ENCODE measurements at places on chromosomes 13 and 19.

- DNase-seq, result peak; percentile 66
Measured at GRCh38 chr19:42191855-42192254, 25.6 kb downstream of the DEDD2 start.

GRCh38 chr19:28878862-28879566 lies 333.9 kb downstream of the UQCRFS1 start:
- DNase-seq, result peak; percentile 30

DNA sequence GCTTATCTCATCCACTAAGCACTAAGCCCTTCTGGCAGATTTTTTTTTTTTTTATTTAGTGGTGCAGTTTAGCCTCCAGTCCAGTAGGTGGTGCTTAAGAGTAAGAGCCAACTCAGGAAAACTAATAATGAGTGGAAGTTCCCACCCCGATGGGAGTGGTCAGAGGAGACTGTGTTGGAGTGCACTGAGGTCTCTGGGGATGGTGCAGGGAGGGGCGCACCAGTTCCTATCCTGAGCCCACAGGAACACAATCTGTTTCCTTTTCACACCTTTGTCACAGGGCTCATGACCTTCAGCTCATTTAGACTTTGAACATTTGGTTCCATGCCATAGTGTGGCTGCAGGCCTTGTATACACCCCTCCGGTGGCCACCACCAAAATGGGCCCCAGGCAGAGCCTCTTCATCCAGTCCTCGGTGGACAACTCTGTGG lies 367.4 kb downstream of the SPRY2 start:
- DNase-seq, result no peak

GRCh38 chr19:19487950-19488874 lies 27.1 kb downstream of the TSSK6 start:
- DNase-seq, result no peak

DNA sequence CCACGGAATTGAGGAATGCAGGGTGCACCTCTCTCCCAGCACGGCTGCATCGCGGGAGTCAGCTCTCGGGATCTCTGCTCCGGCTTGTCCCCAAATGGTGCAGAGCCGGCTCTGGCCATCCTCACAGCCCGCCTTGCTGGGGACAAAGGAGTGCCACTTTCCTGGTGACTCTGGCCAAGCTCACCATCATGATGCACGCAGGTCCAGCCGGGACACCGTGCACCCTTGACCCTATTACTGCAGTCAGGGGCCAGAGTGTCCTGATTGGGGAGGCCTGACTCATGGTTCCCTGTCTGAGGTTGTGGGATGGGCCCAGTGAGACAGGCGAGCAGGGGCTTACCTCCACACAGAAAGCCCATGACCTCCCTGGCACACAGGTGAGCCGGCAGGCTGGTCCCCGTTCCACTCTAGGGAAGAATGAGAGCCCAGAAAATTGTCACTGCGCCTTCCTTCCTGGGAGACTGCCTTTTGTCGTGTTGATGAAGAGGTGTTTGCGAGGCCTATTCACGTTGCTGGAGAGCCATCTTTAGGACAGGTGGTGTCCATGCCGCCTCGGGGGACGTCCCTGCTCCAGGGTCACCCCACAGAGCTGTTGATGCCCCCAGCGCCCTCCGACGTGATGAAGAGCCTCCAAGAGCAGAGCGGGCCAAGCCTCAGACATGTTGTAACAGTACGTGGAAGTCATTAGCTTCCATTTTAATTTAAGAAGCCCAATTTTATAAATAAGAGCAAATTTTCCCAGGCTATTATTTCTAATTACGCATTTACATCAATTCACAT lies 18.5 kb upstream of the VSTM2B start:
- DNase-seq, result no peak

DNA sequence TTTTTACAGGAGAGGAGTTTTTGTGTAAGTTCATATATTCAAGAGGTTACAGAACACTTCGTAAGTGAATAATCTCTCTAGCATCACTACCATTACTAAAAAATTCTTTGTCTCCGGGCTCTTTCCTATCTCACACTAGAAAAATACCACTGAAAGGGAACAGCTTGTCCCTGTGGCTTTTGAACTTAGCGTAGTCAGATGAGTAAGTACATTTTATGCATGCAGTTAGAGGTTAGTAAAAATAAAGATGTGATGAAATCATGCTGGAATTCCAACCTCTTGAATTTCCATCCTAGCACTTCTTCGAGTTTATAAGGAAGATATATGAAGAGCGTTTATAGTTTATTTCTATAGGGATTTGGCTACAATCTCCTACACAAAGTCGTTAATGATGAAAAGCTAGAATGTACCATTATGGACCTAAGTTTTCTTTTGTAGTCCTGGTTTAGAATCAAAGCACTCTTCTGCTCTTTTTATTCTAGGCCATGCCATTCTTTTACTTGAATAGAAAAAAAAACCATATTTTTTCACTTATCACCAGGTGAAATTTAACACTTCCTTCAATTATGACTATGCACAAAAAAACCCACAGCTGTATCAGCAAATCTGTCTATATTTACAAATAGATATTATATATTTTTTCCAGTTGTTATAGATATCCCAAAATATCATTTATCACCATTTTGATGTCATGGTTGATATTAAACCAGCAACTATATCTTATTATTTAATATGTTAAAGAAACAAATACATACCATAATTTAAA lies 139.9 kb upstream of the PCDH9 start:
- DNase-seq, result no peak

DNA sequence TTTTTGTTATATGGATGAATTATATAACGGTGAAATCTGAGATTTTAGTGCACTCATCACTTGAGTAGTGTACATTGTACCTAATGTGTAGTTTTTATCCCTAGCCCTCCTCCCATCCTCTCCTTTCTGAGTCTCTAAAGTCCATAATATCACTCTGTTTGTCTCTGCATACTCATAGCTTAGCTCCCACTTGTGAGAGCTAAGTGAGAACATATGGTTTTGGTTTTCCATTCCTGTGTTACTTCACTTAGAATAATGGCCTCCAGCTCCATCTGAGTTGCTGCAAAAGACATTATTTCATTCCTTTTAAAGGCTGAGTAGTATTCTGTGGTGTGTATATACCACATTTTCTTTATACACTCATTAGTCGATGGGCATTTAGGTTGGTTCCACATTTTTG lies 94.0 kb downstream of the SLC10A2 start:
- DNase-seq, result no peak

GRCh38 chr19:33715462-33715861 lies 81.2 kb upstream of the KCTD15 start:
- no peak for DNase-seq

- no peak for DNase-seq
Measured at GRCh38 chr19:42132030-42132628, at the start of gene POU2F2. TSS of gene POU2F2 (minus strand) at chr19:42132446. CDS start at chr19:42132411, 35 bp downstream.

- DNase-seq, result no peak
Measured at GRCh38 chr13:24165746-24166145, 5.2 kb downstream of the SPATA13 start.

- no peak for DNase-seq
Measured at GRCh38 chr19:34171539-34171876, 796 bp upstream of the LSM14A start.

- DNase-seq, result no peak
Measured at GRCh38 chr13:71863254-71863865, 3.6 kb downstream of the DACH1 start.

DNA sequence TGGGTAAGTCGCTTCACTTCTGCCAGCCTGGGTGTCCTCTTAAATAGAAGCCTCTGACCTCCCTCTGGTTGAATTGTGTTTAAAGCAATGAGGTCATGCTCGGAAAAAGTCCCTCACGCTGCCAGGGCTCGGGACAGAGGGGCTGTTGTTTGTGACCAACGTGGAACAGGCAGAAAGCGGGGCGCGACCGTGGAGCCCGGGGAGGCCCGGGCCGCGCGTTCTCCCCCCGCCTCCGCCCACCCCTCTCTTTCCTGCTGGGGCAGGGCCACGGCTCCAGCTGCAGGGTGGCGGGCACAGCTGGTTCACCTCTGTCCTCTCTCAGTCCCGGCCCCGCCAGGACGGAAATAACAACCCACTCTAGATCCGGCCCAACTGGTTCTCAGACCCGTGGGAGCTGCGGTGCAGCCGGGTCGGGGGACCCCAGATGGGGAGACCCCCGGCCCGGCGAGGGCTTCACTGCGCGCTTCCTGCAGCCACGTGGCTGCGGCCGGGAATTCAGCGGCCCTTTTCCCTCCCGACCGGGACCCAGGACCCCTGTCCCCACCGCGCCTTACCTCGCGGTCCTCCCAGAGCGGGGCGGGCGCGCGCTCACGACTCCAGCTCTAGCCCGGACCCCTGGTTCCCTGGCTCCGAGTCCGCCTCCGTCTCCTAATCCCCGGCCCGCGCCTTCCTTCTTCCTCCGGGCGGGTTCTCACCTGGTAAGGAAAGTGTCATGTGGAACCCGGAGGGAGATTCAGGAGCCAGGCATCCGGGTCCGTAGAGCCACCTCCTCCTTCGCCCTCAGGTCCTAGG lies 1.9 kb downstream of the CDC42EP5 start:
- no peak for DNase-seq

GRCh38 chr19:14337510-14337909 lies 43.7 kb upstream of the ADGRE5 start:
- DNase-seq, result peak; percentile 19

DNA sequence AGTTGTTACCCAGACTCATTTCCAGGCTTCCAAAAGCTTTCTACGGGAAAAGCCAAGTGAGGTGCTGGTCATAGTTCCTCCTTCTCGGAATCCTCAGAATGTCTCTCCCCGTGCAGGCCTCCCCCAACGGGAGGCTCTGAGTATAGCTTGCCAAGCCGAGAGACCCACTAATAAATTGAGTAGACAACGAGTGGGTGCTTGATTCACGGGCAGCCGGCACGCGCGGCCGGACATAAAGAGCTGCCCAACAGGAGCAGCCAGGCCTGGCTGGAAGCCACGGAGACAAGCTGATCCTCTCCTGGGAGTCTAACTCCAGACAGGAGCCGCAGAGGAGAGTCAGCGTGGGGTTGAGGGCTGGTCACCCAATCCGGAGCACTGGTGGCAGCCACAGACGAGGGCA lies 43.4 kb upstream of the MEDAG start:
- no peak for DNase-seq

- no peak for DNase-seq
Measured at GRCh38 chr19:56139847-56140582, 1.1 kb upstream of the ZNF444 start.

GRCh38 chr19:4991538-4991937 lies 22.6 kb downstream of the KDM4B start:
- DNase-seq, result no peak

DNA sequence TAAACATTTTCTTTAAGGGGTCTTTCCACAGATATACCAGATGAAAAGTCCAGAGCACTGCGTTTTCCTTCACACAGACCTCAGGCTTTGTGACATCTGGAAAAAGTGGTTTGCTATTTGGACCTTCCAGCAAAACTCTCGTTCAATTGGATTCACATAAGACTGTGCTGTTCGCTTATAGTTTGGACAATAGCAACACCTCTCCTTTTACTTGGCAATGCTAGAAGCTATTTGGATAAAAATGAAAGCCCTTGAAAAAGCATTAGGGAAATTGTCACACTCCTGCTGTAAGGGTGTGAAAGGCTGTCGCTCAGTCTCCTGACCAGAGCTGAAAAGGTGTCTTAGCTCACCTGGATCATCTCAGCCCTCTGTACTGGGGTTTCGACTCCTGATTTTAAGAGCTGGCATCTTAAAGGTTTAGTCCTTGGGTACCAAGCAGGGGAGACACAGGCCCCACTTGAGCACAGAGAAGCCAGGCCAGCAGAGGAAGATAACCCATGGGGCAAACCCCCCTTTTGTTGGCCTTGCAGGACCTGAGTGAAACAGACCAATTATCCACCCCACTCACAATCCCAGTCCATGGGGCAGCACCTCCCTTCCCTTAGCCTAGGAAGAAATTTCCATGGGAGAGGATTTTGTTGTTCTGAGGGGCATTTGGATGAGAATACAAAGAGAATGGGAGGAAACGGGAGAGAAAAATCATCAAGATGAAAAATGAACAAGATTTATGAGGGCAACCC lies 257.6 kb downstream of the DLEU7 start:
- DNase-seq, result no peak

GRCh38 chr13:45393941-45394570 lies 24.1 kb downstream of the SLC25A30 start:
- DNase-seq, result peak; percentile 57

DNA sequence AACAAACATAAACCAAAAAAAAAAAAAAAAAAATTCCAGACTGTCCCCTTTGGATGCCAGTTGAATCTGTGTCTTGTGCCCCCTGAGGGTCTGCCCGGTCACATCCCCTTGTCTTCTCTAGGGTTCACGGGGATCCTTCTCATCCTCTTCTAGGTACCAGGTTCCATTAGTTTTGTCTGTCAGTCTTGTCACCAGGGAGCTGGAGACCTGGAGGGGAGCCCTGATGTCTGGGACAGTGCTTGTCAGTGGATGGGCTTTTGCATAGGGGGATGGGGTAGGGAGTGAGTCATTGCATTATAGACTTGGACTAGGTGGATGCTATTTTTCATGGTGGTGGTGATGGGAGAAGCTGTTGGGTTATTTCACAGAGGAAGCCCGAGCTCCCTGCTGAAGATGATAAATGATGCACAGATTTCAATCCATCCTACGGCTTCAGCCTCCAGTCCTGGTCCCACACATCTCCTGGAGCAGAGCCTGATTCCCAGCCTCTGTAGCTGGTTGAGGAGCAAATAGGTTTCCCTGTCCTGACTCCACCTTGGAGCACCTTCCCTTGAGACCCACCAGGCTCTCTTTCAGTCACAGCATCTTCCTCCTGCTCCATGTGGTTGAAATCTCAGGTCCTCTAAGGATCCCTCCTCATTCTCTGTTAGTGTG lies 26.0 kb downstream of the WTIP start:
- no peak for DNase-seq

- DNase-seq, result no peak
Measured at GRCh38 chr19:13022111-13022858, 27.0 kb downstream of the NFIX start.

DNA sequence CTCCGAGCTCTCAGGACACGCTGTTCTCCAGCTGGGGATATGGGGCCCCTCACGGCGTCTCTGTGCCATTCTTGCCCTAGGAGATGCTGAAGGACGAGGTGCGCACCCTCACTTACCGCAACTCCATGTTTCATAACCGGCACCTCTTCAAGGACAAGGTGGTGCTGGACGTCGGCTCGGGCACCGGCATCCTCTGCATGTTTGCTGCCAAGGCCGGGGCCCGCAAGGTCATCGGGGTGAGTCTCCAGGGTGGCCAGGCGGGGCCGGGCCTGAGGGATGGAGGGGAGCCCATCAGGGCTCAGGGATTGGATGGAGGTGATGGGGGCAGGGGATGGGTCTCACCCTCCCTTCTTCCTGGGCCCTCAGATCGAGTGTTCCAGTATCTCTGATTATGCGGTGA lies 4.8 kb downstream of the PRMT1 start:
- no peak for DNase-seq

DNA sequence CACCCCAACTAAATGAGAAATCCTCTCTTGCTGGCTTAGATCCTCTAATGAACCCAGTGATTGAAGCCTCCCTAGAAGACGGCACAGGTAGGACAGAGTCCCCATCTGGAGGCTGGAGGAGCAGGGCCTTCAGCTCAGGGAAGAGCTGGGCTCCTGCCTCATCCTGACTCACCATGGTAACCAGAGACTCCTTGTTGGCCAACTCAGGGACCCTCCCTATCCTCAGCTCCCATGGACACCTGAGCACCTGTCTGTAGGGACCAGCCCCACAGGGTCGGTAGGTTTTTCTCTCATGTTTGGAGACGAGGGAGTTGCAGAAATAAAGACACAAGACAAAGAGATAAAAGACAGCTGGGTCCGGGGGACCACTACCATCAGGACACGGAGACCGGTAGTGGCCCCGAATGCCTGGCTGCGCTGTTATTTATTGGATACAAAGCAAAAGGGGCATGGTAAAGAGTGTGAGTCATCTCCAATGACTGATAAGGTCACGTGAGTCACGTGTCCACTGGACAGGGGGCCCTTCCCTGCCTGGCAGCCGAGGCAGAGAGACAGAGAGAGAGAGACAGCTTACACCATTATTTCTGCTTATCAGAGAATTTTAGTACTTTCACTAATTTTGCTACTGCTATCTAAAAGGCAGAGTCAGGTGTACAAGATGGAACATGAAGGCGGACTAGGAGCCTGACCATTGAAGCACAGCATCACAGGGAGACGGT lies 26.6 kb downstream of the SIGLEC7 start:
- DNase-seq, result no peak

Data from NCI-H2081 (cell line).